Activated naive CD4-positive, alpha-beta T cell (primary cell): ENCODE measurements at places on chromosomes 13 and 19.

- DNase-seq, result no peak
Observed at GRCh38 chr19:29519146-29519545, 6.6 kb upstream of the VSTM2B start.

- DNase-seq, result no peak
Observed at GRCh38 chr19:45798995-45799517, 6.4 kb upstream of the DMWD start.

DNA sequence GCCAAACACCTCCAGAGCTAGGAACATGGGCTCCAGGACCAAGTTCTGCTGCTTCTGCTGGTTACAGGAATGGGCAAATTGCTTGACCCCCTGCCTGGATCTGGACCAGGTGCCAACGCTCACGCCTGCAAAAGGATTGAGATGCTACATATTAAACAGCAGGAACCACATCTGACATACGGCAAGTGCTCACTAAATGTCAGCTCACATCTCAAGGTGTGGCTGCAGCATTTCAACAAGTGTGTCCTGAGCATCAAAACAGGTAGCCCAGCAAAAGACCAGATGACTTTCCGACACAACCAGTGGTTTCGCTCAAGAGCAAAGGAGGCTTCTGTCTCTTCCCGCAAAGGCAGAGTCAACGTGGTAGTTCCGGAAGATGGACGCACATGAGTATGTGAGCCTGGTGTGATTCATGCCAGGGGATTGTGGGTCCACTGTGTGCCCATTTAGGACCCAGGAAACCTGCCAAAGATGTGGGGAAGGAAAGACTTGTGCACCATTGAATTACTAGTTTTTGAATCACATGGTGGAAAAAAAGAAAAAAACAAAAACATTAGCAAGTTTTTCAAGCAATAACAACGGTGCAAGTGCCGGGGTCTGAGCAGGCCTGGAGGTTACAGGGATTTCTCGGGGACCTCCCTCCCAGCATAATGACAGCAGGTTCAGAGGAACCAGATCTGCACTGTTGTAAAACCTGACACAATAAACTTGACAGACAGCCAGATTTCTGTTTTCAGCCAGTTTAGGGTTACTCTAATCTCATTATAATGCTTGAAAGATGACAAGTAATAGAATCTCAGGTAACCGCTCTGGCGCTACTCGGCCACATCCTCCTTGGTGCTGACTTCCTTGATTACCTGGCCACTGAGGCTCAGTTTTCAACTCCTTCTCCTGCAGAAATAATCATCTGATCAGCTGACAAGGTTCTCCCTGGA is 77.9 kb downstream of the SOX1 start:
- DNase-seq, result no peak

DNA sequence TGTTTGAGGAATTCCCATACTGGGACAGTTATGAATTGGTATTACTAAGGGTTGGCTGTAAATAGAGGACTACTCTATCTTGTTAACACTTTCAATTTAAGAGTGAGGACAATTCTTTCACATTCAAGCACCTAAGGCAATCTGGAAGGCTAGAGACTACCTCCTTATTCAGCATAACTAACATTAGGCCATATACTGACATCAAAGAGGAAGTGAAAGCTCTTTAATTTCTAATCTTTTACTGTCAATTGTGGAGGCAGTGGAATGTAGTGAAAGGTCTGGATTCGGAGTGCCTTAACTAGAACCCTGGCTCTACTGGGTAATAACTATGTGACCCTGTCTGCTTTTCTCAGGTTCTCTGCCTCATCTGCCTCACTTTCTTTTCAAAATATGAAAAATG is 134.0 kb downstream of the UFM1 start:
- DNase-seq, result no peak

- DNase-seq, result peak; percentile 35
Observed at GRCh38 chr19:703651-704446, 4.9 kb upstream of the PALM start.

DNA sequence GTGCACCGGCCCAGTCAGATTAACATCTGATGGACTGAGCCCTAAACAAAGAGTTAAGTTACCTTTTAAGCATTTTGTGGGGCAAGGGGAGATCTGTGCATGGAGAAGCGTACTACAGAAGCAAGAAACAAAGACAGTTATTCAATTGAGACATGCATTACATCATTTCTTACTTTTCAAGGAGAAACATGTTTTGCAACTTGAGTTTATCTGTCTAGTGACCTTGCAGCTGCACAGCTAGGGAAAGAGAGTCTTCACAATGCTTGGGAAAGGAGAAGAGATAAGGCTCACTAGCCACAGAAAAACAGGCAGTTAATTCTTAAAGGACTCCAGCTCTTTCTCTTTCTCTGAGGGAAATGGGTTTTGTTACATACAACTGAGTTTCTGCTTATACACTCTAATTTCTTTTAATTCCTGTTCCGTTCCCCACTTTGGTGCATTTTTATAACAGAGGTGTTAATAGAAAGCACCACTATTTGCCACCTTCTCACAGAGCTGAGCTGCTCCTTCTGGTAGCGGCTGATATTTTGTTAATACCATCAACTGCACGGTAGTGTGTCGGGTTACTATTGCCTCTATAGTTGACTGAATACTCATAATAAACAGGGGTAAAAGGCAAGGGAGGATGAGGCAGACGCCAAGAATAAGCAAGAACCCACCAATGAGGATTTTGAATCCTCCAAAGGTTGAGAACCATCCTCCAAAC is 55.9 kb downstream of the ZNF431 start:
- DNase-seq, result no peak

GRCh38 chr19:40369797-40370196 is 20.2 kb downstream of the HIPK4 start:
- no peak for DNase-seq

DNA sequence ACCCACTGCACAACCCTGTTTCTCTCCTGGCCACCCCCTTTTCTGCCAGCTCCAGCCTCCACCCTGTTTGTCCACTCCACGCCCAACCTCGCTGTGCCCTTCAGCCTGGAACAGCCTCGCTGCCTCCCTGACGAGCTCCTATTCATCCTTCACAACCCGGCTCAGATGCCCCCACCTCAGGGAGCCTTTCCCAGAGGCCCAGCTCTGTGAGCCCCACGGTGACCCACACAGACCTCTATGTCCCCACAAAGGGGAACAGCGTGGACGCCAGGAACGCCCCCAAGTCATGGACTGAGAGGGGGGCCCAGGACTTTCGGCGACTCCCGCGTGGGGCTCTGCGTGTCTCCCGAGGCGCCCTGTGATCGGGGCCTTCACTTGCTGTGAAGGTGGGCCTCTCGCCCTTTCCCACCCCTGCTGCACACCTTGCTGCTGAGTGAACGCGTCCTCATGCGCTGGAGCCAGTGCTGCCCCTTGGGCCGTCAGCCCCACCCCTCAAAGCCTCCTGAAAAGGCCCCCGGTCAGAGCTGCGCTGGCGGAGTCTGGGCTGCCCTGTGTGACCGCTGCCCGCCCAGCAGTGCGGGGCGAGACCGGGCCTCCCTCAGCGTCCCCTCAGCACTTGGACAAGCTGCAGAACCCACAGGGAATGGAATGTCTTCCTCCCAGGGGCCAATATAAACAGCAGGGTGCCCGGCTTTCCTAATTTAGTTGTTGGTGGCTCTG is 40.0 kb downstream of the ADPRHL1 start:
- no peak for DNase-seq

- no peak for DNase-seq
Observed at GRCh38 chr13:41304551-41304950, 6.5 kb upstream of the NAA16 start.
